GM12878 (cell line): ENCODE measurements at places on chromosomes 2 and 18.

DNA sequence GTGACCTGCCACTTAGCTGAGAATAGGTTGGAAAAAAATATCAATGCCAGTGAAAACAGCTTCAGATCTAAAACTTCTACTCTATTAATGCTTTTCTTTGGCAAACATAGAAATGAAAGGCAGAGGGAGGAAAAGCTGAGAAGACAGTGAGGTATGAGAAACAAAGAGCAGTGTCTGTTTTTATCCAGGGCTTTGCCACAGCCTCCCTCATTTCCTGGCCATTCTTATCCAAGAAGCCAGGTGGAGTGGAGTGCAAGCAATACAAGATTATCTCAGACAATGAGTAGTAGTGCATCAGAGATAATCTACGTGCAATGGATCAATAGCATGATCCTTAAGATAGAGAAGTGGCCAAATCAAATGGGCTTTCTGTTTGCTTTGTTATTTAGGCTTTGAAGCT, 808.7 kb upstream of the PIK3C3 start:
- DNase-seq, result no peak

DNA sequence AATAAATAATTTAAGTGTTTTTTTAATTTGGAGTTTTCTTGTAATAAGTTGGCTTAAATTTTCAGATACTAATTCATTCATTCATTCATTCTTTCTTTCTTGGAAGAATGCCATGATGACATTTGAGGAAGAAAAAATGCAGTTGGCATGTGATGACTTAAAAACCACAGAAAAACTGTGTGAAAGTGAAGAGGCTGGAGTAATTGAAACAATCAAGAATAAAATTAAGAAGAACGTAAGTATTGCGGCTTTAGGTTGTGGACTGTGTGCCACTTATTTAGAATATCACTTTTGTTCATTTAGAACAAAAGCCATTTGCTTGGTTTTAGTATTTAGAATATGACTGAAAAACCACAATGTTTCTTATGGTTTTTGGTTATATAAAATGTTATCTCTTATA, 51.4 kb downstream of the TTC39C start:
- DNase-seq, result no peak

DNA sequence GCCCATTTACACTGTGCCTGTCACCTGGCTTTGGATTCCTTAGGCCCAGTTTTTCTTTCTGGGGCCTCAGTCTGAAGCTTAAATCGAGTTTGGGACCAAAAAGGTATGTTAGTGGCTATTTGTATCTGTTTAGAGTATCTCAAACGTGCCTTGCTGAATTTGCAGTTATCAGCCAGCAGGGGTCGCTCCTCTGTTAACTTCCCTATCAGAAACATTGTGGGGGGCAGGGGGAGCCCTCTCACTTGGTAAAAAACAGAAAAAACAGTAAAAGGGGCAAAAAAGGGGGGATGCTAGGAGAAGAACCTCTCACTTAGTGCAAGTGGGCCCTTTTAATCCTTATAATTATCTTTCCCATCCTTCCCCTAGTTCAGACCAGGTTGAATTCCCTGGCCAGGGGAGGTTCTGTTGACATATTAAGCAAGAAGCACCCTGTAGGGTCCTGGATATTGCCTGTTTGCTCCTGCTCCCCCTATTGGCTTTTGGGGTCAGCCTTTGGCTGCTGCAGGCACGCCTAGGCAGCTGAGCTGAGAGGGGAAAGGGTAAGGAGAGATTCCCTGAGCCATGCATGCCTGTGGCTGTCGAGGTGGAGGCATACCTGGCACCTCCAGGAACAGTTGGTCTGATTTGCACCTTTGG, 8.8 kb upstream of the IFIH1 start:
- no peak for DNase-seq

GRCh38 chr2:57313678-57314077, 732.9 kb upstream of the VRK2 start:
- no peak for DNase-seq

- DNase-seq, result no peak
Measured at GRCh38 chr2:107687073-107687472, 139.6 kb upstream of the RGPD4 start.

- DNase-seq, result no peak
Measured at GRCh38 chr2:27752551-27753237, 18.8 kb upstream of the MRPL33 start.

- no peak for DNase-seq
Measured at GRCh38 chr18:36376361-36376760, 78.8 kb downstream of the FHOD3 start.

DNA sequence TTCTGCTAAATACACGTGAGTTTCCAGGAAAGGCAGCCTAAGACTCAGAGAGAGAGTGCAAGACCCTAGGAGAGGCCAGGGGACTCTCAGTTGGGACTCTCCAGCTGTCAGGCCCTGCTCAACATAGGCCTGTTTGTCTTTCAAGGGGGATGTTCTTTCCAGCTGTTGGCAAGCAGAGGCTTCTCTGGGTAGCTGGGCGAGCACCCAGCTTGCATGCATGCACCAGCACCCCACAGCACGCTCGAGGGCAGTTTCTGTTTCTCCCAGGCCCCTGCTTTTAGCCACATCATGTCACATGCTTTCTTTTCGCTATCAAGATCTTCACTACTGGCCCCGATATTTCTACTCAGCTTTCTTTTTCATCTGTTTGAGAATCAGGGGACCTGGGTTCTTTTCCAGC, 479.3 kb upstream of the HS6ST1 start:
- peak; percentile 20 for DNase-seq

GRCh38 chr2:197078535-197078934, 152.0 kb upstream of the PGAP1 start:
- DNase-seq, result no peak

GRCh38 chr18:32461709-32462272, 8.9 kb downstream of the GAREM1 start:
- no peak for DNase-seq

DNA sequence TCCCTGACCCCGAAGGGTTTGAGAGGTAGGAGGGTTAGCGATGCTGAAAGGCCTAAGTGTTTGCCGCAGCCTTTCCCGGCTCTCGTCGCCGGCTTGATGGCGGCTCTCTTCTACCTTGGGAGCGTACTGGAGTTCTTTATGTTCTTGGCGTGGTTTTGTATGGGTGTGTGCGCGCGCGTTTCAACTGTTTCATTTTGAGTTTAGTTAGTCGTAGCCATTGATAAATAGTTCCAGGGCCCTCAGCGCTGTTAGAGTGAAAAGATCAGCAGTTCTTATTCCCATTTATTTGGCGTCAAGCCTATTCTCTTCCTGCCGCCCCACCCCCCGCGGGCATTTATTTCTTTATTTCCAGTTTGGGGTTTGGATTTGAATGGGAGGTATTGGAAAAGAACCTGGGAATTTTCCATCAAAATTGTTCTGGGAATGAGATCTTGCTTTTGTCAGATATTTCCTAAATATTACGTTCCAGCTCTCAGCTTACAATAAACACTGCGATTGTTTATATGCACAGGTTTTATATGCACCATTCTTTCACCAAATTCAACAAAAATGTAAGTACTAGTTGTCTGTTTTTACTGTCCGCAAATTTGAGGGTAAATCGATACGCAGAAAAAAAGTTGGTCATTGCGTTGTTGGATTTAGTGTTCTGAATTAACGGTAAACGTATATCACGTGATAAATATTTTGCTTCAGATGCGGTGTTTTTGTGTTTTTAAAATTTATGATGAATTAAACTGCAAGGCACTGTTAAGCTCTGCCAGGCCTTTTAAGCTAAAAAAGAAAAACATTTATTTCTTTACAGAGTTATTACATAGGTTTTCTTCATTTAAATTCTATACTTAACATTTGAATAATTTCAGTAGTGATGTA, 954 bp downstream of the CCNT2 start:
- DNase-seq, result no peak

DNA sequence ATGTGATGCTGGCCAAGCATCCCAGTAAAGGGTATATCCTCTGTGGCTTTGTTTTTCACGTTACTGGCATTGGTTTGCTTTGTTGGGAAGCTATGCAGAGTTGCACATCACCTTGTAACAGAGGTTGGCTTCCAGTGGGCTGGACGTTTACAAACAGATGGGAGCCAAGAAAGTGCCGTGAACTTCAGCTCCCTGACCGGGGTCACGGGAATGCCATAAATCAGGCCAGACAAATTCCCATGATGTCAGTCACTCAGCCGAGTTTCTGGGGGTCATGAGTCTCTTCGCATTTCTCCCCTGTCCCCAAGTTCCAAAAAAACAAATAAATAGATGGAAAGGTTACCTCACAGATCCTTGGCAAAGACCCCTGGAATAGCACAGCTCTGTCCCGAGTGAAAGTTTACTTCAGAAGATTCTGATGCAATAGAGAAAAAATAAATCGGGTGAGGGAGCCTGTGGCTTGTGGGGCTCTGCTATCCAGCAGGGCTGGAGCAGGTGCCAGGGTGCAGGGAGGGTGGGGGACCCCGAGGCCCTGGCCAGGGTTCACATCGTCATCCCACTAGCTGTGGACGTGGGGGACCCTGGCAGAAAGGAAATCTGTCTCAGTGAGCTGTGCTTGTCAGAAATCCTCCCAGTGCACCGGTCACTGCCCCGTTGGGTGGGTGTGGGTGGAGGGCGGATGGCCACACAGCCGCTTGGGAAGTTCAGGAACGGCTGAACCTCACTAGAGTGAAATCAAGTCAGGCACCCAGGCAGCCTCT, 27.8 kb downstream of the TWIST2 start:
- no peak for DNase-seq

- DNase-seq, result no peak
Measured at GRCh38 chr2:2834516-2835254, 503.6 kb upstream of the MYT1L start.

DNA sequence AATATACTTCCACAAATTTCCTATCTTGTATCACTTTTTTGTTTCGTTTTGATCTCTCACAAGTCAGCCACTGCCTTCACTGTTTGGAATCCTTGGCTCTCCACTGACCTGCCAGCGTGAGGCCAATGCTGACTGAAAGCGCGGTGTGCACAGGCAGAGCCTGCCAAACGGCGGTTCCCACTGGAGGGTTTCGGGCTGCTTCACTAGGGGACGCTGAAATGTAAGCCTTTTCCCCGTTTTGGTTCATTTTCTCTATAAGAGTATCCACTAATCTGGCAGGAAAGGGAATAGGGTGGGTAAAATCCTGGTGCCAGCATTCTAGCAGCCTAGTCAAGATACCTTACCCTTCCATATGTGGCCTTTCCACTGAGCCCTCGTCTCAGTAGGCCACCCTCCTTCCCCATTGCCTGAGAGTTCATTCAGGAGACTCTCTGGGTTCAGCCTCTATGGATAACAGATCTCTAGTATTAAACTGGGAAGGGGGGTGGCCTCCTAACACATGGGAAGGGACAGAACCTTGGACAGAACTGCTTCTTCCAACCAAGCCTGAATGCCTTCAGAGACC, 91.5 kb downstream of the DYM start:
- DNase-seq, result no peak

GRCh38 chr2:143732076-143732475, 602.9 kb downstream of the ARHGAP15 start:
- DNase-seq, result no peak

GRCh38 chr2:200028998-200029397, 73.6 kb downstream of the MAIP1 start:
- DNase-seq, result no peak

DNA sequence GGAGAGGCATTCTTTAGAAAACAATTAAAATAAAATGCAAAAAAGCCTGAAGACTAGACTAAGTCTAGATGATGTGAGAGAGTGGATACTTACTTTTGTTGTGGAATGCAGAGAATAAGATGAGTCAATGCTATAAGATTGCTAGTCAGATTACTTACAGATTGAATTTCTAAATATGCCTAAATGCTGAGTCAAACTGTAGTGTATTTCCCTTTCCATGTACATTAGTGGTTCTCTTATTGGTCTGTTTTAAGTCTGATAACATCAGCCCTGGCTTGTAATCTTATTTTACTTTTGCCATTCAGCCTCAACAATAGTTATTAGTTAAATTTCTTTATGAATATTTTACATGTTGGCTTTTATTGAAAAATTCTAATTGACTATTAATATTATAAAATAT, 702.7 kb downstream of the SOCS6 start:
- no peak for DNase-seq

DNA sequence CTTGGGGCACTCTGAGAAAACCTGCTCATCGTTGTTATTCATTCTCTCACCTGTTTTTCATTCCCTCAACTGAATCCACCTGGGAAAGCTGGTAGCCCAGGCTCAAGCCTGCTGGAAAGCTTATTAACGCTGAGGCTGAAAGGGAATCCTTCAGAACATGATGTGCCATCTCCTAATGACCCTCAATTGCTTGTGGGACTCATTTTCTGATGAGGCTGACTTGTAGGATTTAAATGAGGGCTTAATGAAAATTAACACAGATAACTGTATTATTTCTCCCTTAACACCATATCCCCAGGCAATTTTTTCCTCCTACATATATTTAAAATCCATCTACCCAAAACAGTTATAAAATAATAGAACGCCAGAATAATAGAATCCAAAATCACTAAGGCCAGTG, 162.7 kb upstream of the ACAA2 start:
- no peak for DNase-seq

GRCh38 chr18:35024965-35025364, 16.2 kb upstream of the MAPRE2 start:
- DNase-seq, result no peak

DNA sequence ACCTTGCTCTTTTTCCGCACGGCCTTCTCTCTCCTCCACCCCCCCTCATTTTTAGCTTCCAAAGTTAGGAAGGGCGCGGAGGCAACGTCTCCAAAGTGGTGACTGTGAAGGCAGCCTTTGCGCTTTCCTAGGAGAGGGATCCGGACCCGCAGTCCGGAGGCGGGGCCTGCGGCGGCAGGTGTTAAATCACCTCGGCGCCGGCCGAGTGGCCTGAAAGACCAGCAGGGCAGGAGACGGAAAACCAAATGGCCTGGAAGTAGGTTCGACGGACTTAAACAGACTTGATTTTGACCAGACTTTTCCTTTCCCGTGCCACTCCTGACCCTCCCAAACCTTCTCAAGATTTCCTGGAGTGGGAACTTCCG, 615 bp downstream of the GORASP2 start:
- no peak for DNase-seq

DNA sequence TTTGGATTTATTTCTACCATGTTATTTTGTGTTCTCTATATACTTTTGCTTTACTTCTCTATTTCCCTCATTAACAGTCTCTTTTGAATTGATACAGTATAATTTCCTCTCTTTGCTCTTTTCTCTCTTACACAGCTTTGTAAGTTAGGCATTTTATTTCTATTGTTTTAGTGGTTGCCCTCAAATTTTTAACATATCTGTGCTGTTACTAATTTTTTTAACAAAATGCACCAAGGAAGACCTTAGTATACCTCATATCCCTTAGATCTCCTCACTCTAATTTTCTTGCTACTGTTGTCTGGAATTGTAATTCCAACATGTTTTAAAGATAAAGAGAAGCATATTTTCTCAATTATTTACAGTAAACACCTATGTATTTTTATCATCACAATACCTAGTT, 416.8 kb upstream of the SLC14A2 start:
- DNase-seq, result no peak
